ENCODE measurements at places on chromosomes 1 and 21. TPM values are rescaled to one million over a fixed set of nuclear protein-coding genes. Genes with fewer than 3 reads are reported as not detected.

- H3K27me3 ChIP-seq, result no peaks in the 10 kb centered on the region
- peak overlapping the region; percentile 99 for H3K27ac ChIP-seq
- H3K4me3 ChIP-seq, result peak overlapping the region; percentile 37
- no peaks in the 10 kb centered on the region for H3K36me3 ChIP-seq
- peak; percentile 86 for DNase-seq
- peaks cover 34% of the 10 kb centered on the region for H3K4me1 ChIP-seq
Observed at GRCh38 chr1:28249013-28249865, 10.1 kb upstream of the SESN2 start.

The NUDT4B gene
- total RNA-seq, result 6.1 TPM

DNA sequence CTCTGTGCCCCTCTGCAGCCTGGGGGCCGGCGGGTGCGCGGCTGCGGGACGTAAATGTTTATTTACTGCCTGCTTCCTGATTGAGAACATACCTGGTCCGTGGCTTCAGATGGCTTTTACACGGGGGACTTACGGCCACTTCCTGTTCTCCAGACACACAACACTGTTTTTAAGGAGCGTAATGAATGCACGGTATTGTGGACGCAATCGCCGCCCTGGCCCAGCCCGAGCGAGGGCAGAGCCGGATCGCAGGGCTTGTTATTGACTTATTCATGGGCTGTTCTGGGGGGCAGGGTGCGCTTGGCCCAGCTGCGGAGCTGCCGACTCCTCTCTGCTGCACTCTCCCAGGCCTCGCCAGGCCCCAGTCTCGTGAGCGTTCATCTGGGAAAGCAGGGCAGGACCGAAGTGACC is 52.8 kb upstream of the ACTRT2 start:
- no peak overlapping the region for H3K4me3 ChIP-seq
- H3K36me3 ChIP-seq, result no peaks in the 10 kb centered on the region
- H3K27me3 ChIP-seq, result peaks cover 26% of the 10 kb centered on the region
- DNase-seq, result no peak
- H3K27ac ChIP-seq, result no peak overlapping the region

- H3K4me1 ChIP-seq, result peaks cover 21% of the 10 kb centered on the region
- DNase-seq, result peak; percentile 94
- H3K27me3 ChIP-seq, result no peaks in the 10 kb centered on the region
- peak overlapping the region; percentile 78 for H3K27ac ChIP-seq
- no peaks in the 10 kb centered on the region for H3K36me3 ChIP-seq
Observed at GRCh38 chr1:6014130-6014999, 22.1 kb upstream of the NPHP4 start.

The PLPPR5 gene
- not detected for total RNA-seq

DNA sequence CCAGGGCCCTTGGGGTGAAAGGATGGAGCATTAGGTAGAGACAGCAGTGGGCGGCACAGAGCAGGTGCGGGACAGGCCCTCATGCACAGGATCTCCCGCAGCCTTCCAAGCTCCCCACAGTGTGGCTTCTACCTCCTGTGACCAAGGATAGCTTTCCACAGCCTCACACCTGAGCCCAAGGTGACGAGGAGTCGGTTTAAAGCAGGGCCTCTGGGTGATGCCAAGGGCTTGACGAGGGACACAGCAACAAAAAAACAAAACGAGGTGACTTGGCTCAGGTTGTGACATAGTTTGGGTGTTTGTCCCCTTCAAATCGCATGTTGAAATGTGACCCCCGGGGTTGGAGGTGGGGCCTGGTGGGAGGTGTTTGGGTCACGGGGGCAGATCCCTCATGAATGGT is 15.3 kb downstream of the RSPH1 start:
- H3K4me1 ChIP-seq, result no peaks in the 10 kb centered on the region
- no peak overlapping the region for H3K27ac ChIP-seq
- no peak overlapping the region for H3K4me3 ChIP-seq
- H3K36me3 ChIP-seq, result no peaks in the 10 kb centered on the region
- H3K27me3 ChIP-seq, result no peaks in the 10 kb centered on the region
- no peak for DNase-seq

GRCh38 chr1:23303524-23303923 is 40.6 kb downstream of the HNRNPR start:
- no peaks in the 10 kb centered on the region for H3K36me3 ChIP-seq
- no peak overlapping the region for H3K27ac ChIP-seq
- DNase-seq, result no peak
- H3K27me3 ChIP-seq, result no peaks in the 10 kb centered on the region
- H3K4me3 ChIP-seq, result no peak overlapping the region

The LY9 gene
- total RNA-seq, result not detected

DNA sequence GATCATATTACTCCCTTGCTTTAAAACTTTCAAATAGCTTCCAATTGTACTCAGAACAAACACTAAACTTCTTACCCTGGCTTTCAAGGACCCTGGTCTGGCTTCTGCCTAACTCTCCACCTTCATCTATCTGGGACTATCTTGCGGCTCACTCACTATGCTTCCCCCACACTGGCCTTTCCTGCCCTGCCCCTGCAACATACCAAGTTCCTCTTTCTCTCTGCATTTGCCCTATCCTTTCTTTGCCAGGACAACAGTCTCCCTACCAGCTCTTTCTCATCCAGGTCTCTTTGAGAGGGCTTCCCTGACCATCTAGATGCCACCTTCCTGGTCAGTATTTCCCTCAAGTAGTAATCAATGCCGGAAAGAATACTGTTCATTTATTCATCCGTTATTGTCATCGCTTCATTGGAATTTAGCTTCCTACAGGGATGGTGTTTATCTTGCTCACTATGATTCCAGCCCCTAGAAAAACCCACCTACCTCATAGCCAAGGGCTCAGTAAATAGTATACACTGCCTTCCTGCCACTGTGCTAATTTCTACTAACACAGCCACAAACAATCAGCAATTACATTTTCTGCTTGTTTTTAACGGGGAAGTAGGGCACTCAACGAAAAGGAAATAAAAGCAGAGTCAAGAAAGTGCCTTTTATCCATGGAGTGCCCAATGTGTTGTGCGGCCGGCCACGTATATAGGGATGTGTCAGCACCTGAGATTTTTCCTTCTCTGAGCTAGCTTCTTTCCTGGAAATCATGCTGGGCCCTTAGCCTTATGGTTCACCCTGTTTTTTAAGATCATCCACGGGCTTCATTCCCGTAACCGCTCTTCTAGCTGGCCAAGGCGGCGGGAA is 521 bp upstream of the CDC7 start:
- H3K4me1 ChIP-seq, result peaks cover 7% of the 10 kb centered on the region
- H3K36me3 ChIP-seq, result no peaks in the 10 kb centered on the region
- H3K4me3 ChIP-seq, result peak overlapping the region; percentile 70
- DNase-seq, result no peak
- no peaks in the 10 kb centered on the region for H3K27me3 ChIP-seq

The LAX1 gene
- not detected for total RNA-seq

- DNase-seq, result no peak
- H3K36me3 ChIP-seq, result no peaks in the 10 kb centered on the region
- no peaks in the 10 kb centered on the region for H3K27me3 ChIP-seq
- no peak overlapping the region for H3K4me3 ChIP-seq
Observed at GRCh38 chr1:5926686-5927435, 65.4 kb downstream of the NPHP4 start.

DNA sequence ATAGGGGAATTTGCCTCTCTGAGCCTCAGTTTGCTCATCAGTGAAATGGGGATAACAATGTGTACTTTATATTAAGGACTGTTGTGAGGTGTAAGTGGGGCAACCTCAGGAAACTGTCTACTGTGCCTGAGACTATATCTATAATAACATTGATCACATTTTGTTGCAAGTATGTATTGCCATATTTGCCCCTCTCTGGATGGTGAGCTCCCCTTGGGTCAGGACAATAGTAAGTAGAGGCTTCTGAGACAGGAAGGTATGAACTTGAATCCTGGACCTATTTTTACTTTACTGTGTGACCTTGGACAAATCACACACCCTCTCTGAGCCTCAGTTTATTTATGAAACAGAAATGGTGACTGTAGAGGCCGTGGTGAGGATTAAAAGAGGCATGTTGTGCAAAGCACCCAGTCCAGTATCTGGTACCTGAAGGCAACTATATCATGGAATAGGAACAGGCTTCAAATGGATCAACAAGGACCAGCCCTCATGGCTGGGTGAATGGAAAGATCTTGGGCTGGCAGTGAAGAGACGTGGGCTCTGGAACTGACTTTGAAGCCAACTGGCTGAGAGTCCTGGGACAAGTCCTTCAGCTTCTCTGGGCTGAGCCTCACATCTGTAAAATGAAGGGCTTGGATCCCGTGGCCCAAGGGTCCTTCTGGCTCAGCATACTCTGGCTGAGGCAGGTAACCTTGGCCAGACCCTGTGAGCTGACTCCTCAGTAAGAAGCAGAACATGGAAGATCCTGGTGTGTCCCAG is 35.0 kb upstream of the ID3 start:
- no peak overlapping the region for H3K27ac ChIP-seq
- H3K36me3 ChIP-seq, result no peaks in the 10 kb centered on the region
- no peak overlapping the region for H3K4me3 ChIP-seq
- H3K27me3 ChIP-seq, result no peaks in the 10 kb centered on the region

The OR2L8 gene
- not detected for total RNA-seq

The SON gene
- total RNA-seq, result 115 TPM

- H3K36me3 ChIP-seq, result no peaks in the 10 kb centered on the region
- no peak overlapping the region for H3K27ac ChIP-seq
- H3K4me1 ChIP-seq, result peaks cover 3% of the 10 kb centered on the region
- H3K4me3 ChIP-seq, result no peak overlapping the region
- no peaks in the 10 kb centered on the region for H3K27me3 ChIP-seq
- DNase-seq, result no peak
Observed at GRCh38 chr1:232018231-232019025, 391.8 kb downstream of the DISC1 start.

The PRXL2B gene
- 1.3 TPM for total RNA-seq

The PODN gene
- total RNA-seq, result 15.3 TPM

- H3K27ac ChIP-seq, result no peak overlapping the region
- no peaks in the 10 kb centered on the region for H3K36me3 ChIP-seq
- no peak overlapping the region for H3K4me3 ChIP-seq
- H3K27me3 ChIP-seq, result no peaks in the 10 kb centered on the region
Observed at GRCh38 chr1:240652961-240653409, 41.0 kb upstream of the GREM2 start.

DNA sequence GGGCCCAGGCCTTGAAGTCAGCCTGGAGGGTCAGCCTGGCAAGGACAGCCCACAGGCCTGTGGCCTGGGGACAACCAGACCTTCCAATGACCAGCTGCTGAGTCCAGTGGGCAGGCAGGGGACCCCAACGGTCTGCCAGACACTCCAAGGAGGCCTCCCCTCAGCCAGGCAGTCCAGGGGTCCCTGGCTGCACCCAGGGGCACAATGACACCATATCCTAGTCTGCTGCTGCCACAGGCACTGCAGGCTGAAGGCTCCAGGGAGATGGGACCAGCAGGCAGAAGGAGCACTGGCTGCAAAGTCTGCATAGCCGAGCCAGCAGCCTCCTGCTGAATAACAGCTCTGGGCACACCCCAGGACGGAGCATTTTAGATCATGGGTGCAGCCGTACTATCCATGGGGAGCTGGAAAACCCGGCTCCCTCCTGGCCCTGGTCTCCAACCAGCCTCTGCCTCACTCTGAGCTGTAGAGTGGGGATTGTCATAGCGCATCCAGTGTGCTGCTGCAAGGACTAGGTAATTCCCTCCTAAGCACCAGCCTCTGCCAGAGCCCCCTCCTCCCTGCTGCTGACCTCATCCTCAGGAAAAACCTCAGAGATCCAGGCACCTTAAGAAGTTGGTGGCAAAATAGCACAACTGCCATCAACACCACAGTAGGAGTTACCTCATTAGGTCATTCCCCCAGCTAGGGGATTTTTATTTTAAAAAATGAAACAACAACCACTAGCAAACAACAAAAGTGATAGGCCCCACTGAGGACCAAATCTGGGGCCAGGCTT is 4.8 kb upstream of the LAPTM5 start:
- no peaks in the 10 kb centered on the region for H3K36me3 ChIP-seq
- no peaks in the 10 kb centered on the region for H3K27me3 ChIP-seq
- no peak overlapping the region for H3K4me3 ChIP-seq

- H3K27ac ChIP-seq, result no peak overlapping the region
- H3K4me3 ChIP-seq, result no peak overlapping the region
- DNase-seq, result no peak
- H3K27me3 ChIP-seq, result no peaks in the 10 kb centered on the region
- no peaks in the 10 kb centered on the region for H3K36me3 ChIP-seq
Observed at GRCh38 chr1:236774926-236775325, 20.2 kb upstream of the MTR start.

The TMPRSS15 gene
- total RNA-seq, result not detected

GRCh38 chr1:182459949-182460348 is 10.0 kb downstream of the RGSL1 start:
- H3K4me3 ChIP-seq, result no peak overlapping the region
- H3K4me1 ChIP-seq, result no peaks in the 10 kb centered on the region
- H3K27me3 ChIP-seq, result no peaks in the 10 kb centered on the region
- H3K36me3 ChIP-seq, result no peaks in the 10 kb centered on the region
- no peak overlapping the region for H3K27ac ChIP-seq

GRCh38 chr1:77044133-77044849 is 174.9 kb downstream of the PIGK start:
- no peaks in the 10 kb centered on the region for H3K4me1 ChIP-seq
- no peak overlapping the region for H3K27ac ChIP-seq
- no peak overlapping the region for H3K4me3 ChIP-seq
- H3K27me3 ChIP-seq, result no peaks in the 10 kb centered on the region
- DNase-seq, result no peak
